ENCODE measurements at places on chromosomes 5 and 9. TPM values are rescaled to one million over a fixed set of nuclear protein-coding genes. Genes with fewer than 3 reads are reported as not detected.

Gene FAM78A
- total RNA-seq = 0.73 TPM

GRCh38 chr9:134056483-134057306 is 11.1 kb downstream of the BRD3 start:
- DNase-seq = no peak

Gene SPINK13
- total RNA-seq = not detected

GRCh38 chr5:136677217-136677616 is 311.9 kb upstream of the TRPC7 start:
- DNase-seq = no peak

- no peak for DNase-seq
These were observed 60.2 kb upstream of the SRP19 start for GRCh38 chr5:112800891-112801290.

GRCh38 chr5:140371356-140372151 is 11.6 kb downstream of the SLC4A9 start:
- DNase-seq = no peak

- no peak for DNase-seq
These were observed 33.8 kb upstream of the ALDH1A1 start for GRCh38 chr9:72986522-72987116.

- peak; percentile 63 for DNase-seq
These were observed 42.5 kb downstream of the ADAMTS16 start for GRCh38 chr5:5182508-5183188.

DNA sequence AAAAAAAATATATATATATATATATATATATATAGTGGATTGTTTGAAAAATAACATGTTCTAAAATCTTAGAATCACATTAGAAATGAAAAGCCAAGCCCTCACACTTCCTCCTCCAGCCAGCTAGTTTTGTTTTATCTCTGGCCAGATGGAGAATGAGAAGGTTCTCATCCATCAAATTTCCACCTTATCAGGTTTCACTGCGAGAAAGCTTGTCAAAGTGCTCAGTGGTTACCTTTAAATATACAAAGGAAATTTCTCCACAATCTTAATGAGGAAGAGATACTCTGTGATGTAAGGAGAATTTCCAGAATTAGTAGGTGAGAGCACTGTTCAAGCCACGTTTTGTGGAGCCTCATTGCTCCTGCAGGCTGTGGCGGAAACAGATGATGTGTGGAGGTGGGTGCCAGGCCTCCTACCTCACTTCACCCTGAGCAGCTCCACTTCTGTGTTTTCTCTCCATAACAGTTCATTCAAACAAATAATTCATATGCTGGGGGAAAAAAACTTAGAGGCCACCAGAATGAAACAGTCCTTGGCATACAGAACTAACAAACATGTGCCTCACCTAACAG is 71.9 kb downstream of the CDK5RAP2 start:
- peak; percentile 38 for DNase-seq

DNA sequence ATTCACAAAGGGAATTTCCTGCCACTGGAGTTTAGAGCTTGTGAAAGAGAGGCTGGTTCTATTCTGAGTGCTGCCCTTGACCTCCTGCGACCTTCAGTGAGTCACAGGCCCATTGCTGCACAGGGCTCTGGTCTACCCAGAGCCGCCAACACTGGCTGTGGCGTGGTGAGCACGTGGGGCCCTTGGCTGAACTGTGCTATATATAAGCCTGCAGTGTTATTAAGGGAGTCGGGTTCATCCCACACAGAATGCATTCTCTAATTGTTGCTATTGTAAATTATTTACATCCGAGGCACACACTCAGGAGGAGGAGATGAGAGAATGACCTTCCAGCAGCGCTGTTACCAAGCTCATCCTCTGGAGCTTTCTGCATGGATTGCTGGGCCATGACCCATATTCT is 47.1 kb downstream of the BRINP1 start:
- DNase-seq = peak; percentile 6

Measured in astrocyte (in vitro differentiated cells and primary cell).